ENCODE measurements at places on chromosomes 4 and X.
A peak's percentile ranks its signal among the peaks of the same experiment; 100 is the strongest.

DNA sequence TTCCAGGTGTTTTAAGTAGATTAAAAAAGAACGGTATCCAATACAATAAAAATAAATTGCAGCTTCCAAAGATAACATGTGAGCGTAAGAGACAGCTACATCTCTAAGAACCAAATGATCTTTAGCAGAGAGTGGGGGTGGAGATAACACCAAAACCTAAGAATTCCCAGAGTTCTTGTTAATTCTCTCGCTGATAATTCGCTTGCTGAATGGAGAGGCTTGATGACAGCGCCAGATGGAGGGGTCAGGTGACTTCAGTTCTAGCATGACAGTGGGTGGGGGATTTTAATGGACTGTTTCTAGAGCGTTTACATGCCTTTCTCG is 2.3 kb downstream of the CLCN4 start:
- DNase-seq = no peak

DNA sequence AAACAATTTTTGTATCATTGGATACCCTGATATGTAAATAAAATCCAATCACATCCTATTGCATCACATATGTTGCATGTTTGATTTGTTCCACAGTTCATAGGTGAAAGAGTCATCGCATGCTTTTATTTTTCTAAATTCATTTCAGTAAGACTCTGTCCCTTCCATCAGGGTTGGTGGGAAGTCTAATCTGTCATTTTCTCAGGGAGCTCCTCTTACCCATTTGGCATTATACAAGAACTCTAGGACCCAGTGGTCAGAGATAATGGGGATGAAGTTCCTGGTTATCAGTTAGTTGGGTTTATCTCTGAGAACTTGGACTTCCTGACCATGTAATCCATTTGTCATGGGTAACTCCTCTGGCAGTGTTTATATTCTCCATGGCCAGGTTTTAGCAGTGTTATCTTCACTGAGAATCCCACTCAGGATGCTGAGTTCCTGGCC is 227.1 kb upstream of the JADE1 start:
- no peak for DNase-seq

- no peak for DNase-seq
Measured at GRCh38 chr4:44368413-44369167, 80.0 kb downstream of the KCTD8 start.

DNA sequence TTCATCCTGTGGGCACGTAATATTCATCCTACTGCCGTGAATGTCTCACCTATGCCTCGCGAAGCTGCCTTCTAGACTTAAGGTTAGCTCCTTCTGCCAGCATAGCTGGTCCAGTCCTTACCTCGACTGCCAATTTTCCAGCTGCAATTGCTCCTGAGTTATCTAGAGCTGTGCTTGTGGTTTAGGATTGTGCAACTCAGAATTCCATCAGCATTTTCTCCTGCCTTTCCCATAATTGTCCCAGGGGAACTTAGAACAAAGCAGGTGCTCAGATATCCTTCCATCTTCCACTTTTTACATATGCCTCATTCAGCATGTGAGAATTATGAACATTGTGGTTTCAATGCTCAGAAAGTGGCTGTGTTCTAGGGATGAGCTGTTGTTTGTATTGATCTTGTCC is 131.4 kb upstream of the ADGRL3 start:
- DNase-seq = no peak

DNA sequence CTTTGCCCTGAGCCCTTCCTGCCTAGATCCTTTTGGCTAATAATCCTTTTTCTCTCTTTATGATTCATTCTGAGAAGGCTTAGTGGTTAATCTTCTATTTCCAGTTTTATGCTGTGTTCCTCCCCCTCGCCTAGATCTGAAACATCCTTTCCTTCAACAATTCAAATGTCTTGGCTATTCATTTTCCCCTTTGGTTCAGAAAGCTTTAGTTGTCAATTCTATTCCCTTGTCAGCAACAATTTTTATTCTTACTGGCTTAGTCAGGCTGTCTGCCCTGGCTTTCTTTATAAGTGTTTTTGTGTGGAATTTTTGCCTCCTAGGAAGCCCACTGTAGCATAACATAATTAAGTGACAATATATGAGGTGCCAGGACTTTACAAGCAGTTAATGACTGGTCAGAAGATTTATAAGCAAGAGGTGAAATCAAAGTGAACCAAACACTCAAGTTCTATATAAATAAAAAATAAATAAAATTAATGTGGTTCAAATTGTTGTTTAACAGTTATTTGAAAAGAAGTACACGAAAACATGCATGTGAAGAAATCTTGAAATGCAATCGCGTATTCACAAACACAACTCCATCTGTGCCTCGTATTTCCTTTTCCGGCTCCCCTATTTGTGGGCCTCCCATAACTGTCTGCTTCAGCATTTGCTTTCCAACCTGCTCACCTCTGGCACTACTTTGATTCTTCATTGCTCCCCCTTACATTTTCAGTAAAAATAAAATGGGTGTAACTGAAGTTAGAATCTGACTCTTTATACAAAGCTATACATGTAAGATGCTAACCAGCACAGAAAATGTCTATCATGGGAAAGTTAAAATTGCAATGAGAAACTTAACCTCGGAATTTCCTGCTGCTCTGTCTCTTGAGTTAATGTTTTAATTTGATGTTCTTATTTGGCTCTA is 235.4 kb downstream of the SPRY1 start:
- peak; percentile 28 for DNase-seq

- peak; percentile 86 for DNase-seq
Measured at GRCh38 chr4:26083987-26084386, 170.0 kb downstream of the SMIM20 start.

DNA sequence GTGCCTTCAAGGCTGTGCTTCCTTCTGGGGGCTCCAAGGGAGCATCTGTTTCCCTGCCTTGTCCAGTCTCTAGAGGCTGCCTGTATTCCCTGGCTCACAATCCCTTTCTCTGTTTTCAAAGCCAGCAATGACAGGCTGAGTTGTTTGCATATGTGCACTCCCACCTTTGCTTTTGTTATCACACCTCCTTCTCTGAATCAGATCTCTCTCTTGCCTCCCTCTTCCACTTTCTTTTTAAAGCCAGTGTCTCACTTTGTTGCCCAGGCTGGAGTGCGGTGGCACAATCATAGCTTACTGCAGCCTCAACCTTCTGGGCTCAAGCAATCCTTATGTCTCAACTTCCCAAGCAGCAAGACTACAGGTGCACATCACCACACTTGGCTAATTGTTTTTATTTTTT is 37.1 kb upstream of the LEF1 start:
- no peak for DNase-seq

GRCh38 chrX:15523088-15523487 is 22.5 kb downstream of the BMX start:
- DNase-seq = no peak

All from AG10803 (cell line).